ENCODE measurements at places on chromosomes 11 and 22.

GRCh38 chr22:24148266-24149197, 32.8 kb upstream of the SUSD2 start:
- no peak for DNase-seq

GRCh38 chr22:47333625-47334024, 571.2 kb downstream of the TBC1D22A start:
- no peak for DNase-seq

- DNase-seq, result peak; percentile 93
Measured at GRCh38 chr11:69642913-69643632, 2.1 kb downstream of the CCND1 start.

- DNase-seq, result no peak
Measured at GRCh38 chr11:8017071-8017470, 29.9 kb downstream of the EIF3F start.

DNA sequence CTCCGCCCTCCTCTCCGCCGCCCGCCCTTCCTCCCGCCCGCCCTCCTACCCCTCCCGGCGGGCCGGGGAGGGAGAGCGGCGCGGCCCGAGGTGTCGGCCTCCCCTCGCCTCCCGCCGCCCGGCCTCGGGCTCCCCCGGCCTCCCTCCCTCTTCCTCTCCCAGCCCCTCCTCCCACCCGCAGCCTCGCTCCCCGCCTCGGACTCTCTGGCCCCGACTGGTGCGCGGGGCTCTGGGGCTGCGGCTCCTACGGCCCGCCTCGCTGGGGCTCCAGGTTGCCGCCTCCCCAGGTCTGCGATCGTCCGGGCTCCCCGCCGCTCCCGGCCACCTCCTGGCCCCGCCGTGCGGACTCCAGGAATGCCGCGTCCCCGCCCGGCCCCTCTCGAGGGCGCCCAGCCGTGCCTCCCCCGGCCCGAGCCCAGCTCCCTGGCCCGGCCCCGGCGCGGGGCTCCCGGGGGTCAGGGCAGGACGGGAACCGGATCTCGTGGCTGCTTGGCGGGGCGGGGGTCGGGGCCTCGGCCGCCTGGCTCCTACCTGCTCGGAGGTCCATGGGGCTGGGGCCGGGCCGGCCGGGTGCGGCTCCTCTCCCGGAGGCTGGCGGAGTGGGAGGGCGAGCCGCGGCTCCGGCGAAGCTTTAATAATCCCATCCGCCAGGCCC, at the start of gene CLCF1:
CLCF1 (minus strand) TSS at position 606 of the 655 bp plus-strand sequence; CDS start at position 547, 59 bp downstream.
- DNase-seq, result peak; percentile 80

DNA sequence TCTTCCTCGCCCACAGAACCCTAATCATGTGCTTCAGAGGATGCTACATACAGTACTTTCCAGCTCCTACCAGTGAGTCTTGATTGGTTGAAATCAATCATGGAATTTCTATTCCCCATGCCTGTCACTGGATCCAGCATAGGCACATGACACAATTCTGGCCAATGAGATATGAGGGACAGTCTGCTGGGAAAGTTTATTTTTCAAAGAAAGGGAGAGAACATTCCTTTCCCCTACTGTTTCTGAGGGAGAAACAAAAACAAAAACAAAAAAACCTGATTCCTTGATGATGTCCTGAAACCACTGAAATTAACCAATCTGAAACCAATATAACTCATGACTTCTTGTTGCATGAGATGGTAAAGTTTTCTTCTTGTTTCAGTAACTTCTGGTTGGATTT, 3.3 kb upstream of the RCN1 start:
- DNase-seq, result peak; percentile 77

DNA sequence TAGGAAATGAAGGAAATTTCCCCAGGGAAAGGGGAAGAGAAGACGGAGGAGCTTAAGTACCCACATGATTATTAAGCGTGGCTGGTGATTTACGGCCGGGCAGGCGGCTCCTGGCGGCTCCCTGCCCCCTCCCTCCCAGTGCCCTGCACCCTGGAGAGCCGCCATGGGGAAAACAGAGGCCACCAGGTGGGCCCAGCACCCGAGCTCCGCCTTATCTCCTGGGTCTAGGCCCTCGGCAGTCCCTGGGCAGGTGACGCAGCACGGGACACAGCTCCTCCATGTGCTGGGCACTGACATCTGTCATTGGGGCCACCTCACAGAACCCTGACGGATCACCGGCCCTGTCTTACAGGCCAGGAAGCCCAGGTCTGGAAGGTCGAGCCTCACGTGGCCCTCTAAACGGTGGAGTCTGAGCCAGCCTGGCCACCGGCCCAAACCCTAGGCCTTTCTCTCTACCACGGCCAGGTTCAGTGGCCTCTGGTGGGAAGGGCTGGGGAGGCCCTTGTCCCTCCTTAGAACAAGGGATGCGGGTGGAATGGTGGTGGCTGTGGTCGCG, 60.2 kb upstream of the PPARA start:
- no peak for DNase-seq

DNA sequence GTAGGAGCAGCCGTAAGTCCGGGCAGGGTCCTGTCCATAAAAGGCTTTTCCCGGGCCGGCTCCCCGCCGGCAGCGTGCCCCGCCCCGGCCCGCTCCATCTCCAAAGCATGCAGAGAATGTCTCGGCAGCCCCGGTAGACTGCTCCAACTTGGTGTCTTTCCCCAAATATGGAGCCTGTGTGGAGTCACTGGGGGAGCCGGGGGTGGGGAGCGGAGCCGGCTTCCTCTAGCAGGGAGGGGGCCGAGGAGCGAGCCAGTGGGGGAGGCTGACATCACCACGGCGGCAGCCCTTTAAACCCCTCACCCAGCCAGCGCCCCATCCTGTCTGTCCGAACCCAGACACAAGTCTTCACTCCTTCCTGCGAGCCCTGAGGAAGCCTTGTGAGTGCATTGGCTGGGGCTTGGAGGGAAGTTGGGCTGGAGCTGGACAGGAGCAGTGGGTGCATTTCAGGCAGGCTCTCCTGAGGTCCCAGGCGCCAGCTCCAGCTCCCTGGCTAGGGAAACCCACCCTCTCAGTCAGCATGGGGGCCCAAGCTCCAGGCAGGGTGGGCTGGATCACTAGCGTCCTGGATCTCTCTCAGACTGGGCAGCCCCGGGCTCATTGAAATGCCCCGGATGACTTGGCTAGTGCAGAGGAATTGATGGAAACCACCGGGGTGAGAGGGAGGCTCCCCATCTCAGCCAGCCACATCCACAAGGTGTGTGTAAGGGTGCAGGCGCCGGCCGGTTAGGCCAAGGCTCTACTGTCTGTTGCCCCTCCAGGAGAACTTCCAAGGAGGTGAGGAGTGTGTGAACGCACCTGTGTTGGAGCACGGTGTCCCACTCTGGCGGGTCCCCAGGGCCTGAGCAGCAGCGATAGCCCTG, at the start of gene TAGLN:
TAGLN (plus strand) TSS at position 318 of the 863 bp plus-strand sequence. CDS start 3,644 bp downstream, outside the sequence.
- no peak for DNase-seq

DNA sequence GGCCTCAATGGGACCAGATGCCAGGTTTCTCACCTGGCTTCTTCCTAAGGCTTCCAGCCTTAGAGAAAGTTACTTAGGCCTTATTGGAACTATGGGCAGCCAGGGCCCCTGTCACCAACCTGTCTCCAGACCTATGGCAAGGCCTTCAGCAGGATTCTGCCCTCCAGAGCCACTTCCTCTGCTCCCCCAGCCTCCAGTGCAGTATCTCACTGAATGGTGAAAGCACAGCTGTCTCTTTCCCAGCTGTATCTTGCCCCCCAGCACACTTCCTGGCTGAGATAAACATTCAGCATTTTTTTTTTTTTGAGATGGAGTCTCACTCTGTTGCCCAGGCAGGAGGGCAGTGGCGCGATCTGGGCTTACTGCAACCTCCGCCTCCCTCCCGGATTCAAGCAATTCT, 1.5 kb downstream of the SLC2A11 start:
- no peak for DNase-seq

GRCh38 chr11:117900121-117900648, 23.7 kb upstream of the FXYD6 start:
- peak; percentile 38 for DNase-seq

GRCh38 chr11:134504146-134504905, 92.3 kb upstream of the B3GAT1 start:
- DNase-seq, result no peak

DNA sequence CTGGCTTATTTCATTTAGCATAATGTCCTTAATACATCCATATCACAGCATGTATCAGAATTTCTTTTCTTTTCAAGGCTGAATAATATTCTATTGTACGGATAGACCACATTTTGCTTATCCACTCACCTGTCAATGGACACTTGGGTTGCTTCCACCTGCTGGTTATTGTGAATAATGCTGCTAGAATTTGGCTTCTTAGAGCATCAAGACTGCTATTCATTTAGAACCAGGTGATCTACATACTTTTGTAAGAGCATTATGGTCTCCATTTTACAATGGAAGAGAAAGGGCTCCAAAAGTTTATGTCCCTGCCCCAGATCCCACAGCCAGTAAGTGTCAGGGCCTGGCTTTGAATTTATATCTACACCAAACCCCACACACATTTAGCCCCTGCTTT, 100.7 kb upstream of the CD82 start:
- no peak for DNase-seq

GRCh38 chr11:126978911-126979310, 21.7 kb downstream of the KIRREL3 start:
- no peak for DNase-seq

GRCh38 chr11:83692675-83693074, 406.5 kb upstream of the CCDC90B start:
- no peak for DNase-seq

- no peak for DNase-seq
Measured at GRCh38 chr11:32643526-32643925, 59.9 kb downstream of the EIF3M start.

GRCh38 chr11:129593098-129593497, 217.4 kb downstream of the BARX2 start:
- DNase-seq, result no peak

- no peak for DNase-seq
Measured at GRCh38 chr11:61959114-61959513, 8.3 kb downstream of the FTH1 start.

GRCh38 chr11:46332568-46333393, 14.5 kb upstream of the DGKZ start:
- no peak for DNase-seq

- peak; percentile 85 for DNase-seq
Measured at GRCh38 chr22:45263463-45264269, 21.1 kb upstream of the UPK3A start.

DNA sequence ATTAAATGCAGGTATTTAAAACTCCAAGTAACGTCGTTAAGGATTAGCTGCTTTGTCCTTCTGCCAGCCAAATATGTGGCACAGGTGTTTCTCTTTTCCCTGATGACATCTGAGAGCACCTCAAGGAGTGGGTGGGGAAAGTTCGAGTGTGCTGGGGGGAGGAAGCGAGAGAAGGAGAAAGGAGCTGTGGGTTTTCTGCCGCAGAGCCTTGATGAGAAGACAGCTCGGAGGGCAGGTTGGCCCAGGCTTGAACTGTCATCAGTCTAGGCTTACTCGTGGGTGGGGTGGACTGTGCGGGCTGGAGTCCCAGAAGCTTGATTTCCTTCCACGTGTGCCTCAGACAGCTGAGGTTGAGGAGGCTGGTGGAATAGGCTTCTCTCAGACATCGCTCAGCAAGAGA, 15.2 kb upstream of the SORL1-AS1 start:
- DNase-seq, result no peak

- DNase-seq, result no peak
Measured at GRCh38 chr11:16909359-16910035, 104.7 kb downstream of the PLEKHA7 start.

DNA sequence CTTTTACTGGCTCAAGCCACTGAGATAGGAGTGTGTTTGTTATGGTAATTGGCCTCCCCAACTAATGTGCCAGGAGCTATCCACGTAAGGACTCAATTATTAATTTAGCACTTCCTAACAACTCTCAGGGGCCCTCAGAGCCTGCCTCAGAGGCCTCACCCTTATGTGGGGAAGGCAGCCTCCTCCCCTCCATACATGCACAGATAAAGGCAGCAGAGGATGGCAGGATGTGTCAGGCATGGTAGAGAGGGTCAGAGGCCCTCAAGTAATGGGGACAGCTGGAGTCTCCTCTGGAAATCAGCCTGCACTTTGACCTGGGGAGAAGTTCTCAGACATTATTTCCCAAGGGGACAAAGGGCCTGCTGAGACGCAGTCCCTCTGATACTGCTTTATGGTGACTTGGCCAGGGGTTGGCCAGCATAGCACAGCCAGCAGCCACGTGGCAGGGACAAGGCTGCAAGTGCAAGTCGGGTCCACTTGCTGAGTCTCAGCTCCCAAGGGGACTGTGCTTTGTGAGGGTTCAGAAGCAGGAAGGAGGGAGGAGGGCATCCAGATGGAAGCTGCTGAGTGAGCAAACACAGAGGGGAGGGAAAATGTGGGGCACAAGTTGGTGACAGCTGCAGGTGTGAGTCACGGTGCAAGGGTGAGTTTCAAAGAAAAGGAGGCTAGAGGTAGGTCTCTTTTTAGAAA, 17.0 kb downstream of the MOGAT2 start:
- no peak for DNase-seq

- DNase-seq, result peak; percentile 44
Measured at GRCh38 chr11:10400856-10401255, 54.2 kb upstream of the AMPD3 start.

- DNase-seq, result no peak
Measured at GRCh38 chr22:34588871-34589545, 476.9 kb upstream of the ISX start.

GRCh38 chr11:125264100-125265022, 99.8 kb downstream of the PKNOX2 start:
- no peak for DNase-seq

GRCh38 chr11:86873573-86874083, 73.3 kb downstream of the PRSS23 start:
- DNase-seq, result peak; percentile 16

DNA sequence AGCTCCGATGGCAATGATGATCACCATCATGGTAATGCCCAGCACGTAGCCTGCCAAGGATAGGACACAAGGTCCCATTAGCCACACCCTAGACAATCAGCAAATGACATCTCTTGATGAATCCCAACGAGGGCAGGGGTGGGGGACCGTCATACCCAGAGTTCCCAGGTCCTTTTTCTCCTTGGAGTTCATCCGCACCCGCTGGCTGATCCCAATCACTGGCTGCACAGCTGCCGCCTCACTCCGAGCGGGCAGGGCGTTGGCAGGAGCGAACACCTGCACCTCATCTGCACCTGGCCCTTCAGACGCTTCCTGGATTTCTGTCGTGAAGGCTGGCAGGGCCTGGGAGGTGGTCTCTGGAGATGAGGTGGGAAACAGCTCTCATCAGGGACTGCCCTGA, 2.9 kb downstream of the PIK3IP1 start:
- DNase-seq, result no peak

DNA sequence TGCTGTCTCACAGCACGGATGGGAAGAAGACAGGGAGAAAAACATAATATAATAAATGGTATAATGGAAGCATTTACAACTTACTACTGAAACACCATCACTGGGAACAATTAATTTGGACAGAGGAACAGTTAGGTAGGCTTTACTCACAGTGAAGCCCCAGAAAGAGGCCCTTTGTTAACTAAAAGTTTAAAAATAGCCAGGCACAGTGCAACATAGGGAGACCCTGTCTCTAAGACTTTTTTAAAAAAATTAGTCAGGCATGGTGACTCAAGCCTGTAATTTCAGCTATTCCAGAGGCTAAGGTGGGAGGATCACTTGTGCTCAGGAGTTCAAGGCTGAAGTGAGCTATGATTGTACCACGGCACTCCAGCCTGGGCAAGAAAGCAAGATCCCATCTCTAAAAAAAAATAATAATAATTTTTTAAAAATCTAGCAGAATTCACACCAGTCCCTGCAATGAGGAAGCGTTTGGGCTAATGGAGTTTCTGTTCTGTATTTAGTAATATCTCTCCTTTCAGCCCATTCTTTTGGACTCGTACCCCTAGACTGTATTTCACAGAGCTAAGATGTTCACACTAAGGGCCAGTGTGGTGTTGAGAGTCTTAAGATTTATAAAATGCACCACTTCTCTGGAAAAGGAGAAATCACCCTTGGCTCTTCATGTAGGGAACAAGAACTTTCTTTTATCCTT, 275.5 kb downstream of the SOX6 start:
- no peak for DNase-seq

- DNase-seq, result no peak
Measured at GRCh38 chr11:13891911-13892310, 70.6 kb upstream of the SPON1 start.

Measured in suppressor macrophage treated with lipopolysaccharide for 1 hour (primary cell).